ENCODE measurements at places on chromosomes 1 and 21.

GRCh38 chr1:39540504-39541031 lies 36.0 kb downstream of the PABPC4 start:
- no peak for DNase-seq

GRCh38 chr1:61424382-61424781 lies 300.6 kb downstream of the TM2D1 start:
- no peak for DNase-seq

DNA sequence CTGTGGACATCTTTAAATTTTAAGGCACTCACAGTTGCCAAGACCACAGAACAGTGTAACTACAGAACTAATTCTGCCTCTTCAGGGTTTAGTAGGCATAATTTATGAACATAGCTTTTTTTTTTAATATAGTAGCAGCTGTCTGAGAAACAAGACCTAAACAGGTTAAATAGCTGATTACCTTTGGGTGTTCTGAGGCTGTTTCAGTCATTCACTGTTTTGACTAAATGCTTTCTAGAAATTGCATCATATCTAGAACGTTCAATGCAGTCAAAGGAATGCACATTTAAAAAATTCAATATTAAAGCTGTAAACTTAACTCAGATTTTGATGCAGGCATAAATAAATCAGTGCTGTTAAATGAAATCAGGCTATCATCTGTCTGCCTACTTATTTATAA lies 101.6 kb downstream of the BRINP3 start:
- DNase-seq = no peak

- no peak for DNase-seq
Measured at GRCh38 chr1:209080170-209080781, 503.2 kb upstream of the CAMK1G start.

- DNase-seq = no peak
Measured at GRCh38 chr1:10353693-10354092, 45.2 kb upstream of the PGD start.

- no peak for DNase-seq
Measured at GRCh38 chr21:36466061-36466511, 13.8 kb downstream of the CLDN14 start.

- DNase-seq = no peak
Measured at GRCh38 chr1:76865696-76866286, 1.5 kb upstream of the ST6GALNAC5 start.

DNA sequence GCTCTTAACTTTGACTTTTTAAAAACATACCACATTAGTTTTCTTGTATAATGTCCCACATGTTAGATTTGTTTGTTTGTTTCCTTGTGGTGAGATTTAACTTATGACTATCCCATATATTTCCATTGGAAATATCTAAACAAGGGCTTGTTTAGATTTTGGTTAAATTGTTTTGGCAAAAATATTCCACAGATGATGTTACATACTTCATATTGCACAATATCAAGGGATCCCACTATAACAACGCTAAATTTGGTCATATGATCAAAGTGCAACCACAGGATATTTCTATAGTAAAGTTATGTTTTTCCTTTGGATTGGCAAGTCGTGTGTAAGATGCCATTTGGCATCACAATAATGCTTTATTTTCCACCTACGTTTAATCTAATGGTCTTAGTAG lies 396.7 kb downstream of the TGFB2 start:
- no peak for DNase-seq

- DNase-seq = peak; percentile 30
Measured at GRCh38 chr1:186482661-186483255, 21.8 kb upstream of the PDC start.

DNA sequence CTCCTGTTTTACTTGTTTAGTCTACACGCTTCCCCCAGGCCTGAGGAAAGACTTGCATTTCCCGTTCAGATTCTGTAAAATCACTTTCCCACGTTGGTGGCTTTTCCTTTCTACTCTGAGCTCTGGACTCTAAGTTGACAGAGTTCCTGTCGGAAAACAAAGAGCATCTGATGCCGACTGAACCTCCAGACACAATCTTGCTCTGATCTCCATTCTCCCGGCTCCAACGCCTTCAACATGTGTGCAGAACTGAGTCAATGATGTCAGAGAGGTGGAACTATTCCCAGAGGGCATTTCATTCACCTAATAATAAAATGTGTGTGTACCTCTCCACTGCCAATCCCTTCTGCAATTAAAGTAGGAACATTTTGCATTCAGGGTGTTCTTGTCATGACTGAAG lies 147.7 kb downstream of the MIS18A start:
- no peak for DNase-seq

- DNase-seq = no peak
Measured at GRCh38 chr21:16205527-16205926, 475.7 kb downstream of the USP25 start.

DNA sequence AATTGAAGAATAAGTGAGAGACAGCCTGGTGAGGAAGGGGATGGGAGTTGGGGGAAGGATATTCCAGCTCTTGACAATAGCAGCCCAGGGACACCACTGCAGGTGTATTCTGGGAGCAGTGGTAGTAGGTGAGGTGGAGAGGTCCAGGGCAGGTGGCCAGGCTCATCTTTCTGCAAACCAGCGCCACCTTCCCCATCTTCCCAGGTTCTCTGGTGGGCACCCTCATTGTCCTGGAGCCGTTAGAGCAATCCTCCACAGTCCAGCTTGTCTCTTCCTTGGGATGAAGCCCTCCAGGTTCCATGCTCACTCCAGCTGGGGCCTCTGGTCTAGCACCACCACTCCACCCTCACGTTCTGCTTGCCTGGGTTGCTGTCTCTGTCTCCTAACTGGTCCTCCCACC lies 97.0 kb downstream of the IER5 start:
- DNase-seq = no peak

- peak; percentile 41 for DNase-seq
Measured at GRCh38 chr1:41891199-41891896, 27.4 kb downstream of the HIVEP3 start.

GRCh38 chr1:175749075-175749474 lies 5.7 kb upstream of the TNR start:
- no peak for DNase-seq

DNA sequence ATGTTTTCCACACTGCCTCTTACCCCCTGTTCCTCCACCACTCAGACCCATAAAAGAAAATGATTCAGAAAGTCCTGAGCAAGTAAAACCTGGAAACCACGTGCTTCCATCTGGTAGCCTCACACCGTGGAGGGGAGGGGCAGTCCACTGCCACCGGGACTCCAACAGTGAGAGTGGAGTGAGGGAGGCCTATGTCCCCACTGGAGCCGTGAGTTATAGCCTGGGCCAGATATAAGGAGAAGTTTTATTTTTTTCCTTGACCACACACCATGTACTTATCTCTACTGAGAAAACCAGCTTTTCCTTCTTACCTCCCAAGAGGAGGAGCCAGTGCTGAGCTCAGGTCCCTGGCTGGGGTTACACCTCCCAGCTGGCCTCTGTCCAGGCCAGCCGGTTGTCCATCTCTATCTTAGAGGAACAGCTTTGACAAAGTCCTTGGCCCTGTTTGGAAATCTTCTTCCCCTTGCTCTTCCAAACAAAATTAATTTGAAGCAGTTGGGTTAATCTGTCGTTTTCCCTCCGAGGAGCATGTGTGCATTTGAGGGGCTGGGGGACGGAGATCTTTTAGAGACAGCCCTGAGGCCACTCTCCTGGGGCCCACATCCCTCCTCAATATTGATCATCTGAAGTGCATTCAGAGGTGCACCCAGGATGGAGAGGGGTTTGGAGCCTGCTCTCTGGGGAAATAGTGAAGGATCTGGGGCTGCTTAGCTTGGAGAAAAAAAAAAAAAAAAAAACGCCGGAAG lies 49.1 kb upstream of the SERBP1 start:
- DNase-seq = no peak

DNA sequence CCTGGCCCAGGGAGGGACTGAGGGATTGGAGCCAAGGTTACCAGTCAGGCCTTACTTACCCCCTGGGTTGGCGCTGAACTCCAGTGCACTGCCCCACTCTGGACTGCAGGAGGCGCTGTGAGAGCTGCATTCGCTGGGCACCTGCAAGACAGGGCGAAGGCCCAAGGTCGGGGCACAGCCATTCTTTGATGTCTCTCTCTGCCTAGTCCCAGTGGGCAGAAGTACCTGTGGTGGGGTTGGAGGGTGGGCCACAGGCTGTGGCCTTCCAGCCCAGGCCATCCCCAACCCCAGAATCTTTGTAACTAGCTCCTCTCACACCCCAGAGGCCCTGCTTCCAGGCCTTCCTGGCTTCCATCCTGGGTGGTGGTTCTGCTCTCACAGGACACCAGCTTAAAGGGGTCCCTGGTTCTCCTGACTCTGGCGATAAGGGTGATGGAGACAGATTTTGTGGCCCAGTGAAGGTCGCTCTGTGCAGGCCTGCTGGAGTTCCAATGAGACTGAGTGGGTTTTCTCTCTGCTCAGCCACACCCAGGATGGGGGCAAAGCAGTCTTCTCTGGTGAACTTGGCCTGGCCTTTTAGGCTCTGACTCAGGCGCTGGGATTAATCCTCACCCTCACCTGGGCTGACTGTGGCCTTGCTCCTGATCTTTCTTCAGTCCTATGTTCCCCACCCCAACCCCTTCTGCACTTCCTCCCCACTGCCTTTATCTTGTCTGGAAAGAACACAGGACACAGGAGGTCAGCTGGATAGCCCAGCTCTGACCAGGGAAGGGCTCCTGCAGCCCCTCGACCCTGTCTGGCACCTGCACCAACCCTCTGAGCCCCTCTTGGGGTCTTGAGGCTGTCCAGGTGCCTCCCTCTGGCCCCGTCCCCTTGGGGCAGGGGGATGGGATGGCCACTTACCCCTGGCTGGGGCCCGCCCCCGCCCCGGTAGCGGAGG lies 954 bp downstream of the MYOG start:
- no peak for DNase-seq

DNA sequence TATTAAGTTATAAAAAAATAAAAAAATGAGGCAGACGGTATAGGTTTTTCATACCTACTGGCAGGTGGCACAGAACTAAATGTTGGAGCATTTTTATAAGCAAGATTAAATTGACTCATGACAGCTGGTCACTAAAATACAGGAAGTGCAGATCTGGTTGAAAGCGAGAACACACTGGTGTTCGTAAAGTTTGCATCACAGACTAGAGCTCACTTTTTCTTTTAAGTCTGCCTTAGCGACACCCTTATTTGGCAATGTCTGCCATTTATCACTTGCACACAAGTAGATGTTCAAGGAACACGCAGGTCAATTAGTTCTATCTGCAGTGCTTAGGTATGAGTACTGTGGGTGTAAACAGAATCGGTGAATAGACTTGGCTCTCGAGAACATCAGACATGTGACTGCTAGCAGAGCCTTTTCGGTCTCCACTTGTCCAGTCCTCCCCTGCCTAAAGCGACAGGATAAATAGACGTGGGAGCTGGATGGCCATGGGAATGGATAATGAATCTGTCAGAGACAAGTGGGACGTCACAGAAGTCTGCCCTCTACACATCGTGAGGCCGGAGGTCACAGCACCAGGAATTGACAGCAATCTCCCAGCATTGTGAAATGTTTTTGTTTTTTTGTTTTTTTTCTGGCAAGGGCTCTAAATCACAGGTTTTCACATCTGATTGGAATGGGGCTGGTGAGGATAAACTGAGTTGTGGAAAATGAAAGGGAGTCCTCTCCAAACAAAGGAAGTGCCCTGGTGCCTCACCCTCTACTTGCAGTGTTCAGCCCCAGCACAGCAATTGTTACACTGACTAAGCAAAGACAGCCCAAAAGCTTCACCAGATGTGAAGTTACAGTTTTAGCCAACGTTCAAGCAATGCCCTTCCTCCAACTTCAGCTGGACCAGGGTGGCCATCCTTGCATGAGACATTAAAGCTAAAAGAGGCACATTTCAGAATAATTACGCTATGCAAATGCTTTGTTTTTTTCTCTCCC lies 248.9 kb downstream of the NTNG1 start:
- no peak for DNase-seq

- DNase-seq = peak; percentile 32
Measured at GRCh38 chr1:175192111-175192629, 406 bp downstream of the KIAA0040 start.

GRCh38 chr21:15098908-15099307 lies 34.1 kb upstream of the NRIP1 start:
- DNase-seq = no peak

DNA sequence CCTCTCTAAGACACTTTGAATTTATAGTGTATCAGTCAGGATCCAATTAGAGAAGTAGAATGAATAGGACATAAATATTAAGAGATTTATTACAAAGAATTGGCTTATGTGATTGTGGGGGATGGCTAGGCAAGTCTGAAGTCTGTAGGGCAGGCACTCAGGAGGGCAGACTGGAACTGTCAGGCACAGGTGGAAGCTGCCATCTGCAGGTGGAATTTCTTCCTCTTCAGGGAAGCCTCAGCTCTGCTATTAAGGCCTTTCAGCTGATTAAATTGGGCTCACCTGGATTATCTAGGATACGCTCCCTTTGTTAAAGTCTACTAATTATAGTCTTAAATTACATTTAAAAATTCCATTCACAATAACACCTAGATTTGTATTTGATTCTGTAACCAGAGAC lies 92.0 kb upstream of the HAO2 start:
- DNase-seq = no peak

- DNase-seq = no peak
Measured at GRCh38 chr1:9852410-9853248, 28.9 kb upstream of the CLSTN1 start.

DNA sequence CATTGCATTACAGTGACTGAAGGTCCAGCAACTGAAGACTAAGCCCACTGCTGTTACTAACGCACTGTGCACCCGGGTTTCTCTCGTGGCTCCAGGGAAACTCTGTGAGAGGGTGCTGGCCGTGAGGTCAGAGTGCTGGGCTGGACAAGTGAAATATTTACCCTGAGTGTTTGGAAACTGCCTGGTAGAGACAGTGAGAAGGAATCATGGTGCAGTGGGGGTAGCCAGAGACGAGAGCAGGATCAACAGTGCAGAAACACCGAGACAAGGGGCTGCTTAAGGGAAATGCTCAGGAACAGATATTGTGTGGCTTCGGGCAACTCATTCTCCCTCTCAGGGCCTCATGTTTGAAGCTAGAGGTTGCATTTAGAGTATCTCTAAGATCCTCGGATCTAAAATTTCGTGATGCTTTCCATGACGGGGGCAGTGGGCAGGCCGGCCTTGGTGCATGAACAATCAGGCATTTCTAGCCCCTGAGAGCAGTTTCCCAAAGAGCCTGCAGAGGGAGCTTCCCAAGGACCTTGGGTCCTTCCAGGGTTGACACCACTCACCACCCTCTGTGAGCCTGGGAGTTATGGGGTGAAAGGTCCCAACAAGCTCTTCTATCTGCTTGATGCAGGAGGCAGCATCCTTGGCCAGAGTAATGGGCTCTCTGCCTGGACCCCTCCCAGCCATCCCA lies 9.7 kb downstream of the CD2 start:
- peak; percentile 49 for DNase-seq

DNA sequence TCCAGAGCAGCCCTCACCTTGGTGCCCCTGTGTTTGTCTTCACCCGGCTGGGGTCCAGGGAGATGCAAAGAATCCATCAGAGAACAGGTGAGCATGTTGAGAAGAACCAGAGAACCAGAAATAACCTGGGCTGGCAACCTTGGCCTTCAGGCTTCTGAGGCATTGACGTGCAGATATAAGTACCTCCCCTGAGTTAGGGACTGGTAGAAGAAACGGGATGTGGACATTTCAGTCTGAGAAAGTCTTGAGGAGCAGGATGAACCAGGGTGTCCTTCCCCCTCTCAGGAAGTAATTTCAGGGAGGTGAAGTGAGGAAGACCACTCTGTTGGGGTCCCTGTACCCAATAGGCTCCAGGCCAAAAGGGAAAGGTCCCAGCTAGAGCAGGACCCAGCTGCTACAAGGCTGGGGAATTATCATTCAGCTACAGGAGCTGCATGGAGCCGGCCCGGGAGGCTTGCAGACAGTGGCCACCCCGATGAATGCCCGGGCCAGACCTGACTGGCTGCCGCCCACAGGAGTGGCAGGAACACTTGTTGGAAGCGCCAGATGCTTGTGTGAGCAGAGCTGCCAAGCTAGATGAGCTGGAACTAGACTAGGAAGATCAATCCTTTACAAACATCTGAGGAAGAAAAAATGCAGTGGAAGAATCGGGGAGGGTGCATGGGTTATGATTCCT lies 1.7 kb upstream of the AURKAIP1 start:
- no peak for DNase-seq

Data from stimulated activated CD4-positive, alpha-beta T cell treated with anti-CD3 and anti-CD28 coated beads, Interleukin-4, amount 100 ng/mL, for 1 hour (primary cell).